ENCODE measurements at places on chromosomes 12 and 14. TPM values are rescaled to one million over a fixed set of nuclear protein-coding genes. Genes with fewer than 3 reads are reported as not detected.

Gene CPNE6
- total RNA-seq = not detected

Gene RD3L
- total RNA-seq = not detected

Gene PPP4R4
- total RNA-seq = not detected

Gene NOVA1
- total RNA-seq = 3.1 TPM

Gene DAO
- not detected for total RNA-seq

Gene PRH2
- not detected for total RNA-seq

DNA sequence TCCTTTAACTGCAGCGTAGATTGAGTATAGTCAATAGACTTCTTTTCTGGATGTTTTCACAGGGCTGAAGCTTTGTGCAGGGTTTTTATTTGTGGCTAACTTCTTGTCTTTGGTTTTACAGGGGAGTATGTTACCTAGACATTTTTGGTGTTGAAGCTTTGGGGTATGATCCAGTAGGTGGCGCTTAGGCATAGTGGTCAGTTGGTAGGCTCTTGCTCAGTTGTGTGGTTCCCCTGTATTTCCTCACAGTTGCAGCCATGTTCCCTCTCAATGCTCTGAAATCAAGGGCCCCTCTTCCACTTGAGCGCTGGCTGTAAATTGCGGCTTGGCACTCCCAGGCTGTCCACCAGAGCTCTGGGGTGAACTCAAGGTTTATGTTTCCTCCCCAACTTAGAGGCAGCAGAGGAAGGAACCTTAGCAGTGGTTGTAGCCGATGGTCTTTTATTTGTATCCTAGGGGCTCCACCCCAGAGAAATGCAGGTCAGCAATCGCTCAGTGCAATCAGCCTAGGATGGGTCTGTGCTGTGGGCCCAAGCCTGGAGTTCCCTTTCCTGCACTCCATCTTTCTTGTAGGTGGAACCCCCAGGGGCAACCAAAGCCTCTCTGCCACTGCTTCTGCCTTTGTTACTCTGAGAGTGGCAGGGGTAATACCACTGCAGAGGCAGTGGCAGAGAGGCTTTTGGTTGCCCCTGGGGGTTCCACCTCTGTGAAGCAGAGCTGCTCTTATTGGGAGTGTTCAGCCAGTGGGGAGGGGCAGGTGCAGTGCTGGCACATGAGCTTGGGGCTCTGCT is 55.1 kb downstream of the CMAS start:
- no peaks in the 10 kb centered on the region for H3K27me3 ChIP-seq
- H3K4me1 ChIP-seq = no peaks in the 10 kb centered on the region
- DNase-seq = peak; percentile 46

DNA sequence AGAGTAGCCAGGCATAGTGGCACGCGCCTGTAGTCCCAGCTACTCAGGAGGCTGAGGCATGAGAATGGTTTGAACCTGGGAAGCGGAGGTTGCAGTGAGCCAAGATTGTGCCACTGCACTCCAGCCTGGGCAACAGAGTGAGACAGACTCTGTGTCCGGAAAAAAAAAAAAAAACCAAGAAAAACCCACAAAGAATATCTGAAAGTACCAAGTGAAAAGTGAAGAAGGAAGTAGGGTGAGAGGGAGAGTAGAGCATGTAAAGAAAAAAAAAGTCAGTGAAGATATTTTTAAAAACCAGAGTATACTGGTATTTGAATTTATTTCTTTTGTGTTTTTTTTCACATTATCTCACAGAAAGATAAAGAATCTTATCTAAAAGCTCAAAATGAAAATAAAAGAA is 43.3 kb upstream of the ISM2 start:
- H3K27ac ChIP-seq = no peak overlapping the region
- no peaks in the 10 kb centered on the region for H3K4me1 ChIP-seq
- no peaks in the 10 kb centered on the region for H3K27me3 ChIP-seq
- H3K4me3 ChIP-seq = no peak overlapping the region
- no peak for DNase-seq

DNA sequence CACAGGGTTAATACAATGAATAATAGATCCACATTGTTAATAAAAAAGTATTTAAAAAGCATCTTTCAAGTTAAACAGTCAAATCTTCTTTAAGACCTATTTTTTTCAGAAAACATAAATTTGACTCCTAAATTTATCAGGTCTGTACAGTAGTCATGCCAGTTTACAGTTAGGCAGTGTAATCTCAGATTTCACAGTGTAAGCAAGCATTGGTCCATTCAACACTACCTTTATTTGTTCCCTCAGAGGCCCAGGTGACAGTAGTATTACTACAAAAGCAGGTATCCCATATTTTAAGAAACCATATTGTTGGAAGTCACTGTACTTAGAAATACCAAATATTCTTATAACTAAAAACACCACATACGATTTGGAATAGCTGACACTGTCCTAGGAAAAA is 6.1 kb downstream of the ATP2B1 start:
- H3K36me3 ChIP-seq = no peaks in the 10 kb centered on the region
- H3K4me1 ChIP-seq = peaks cover 69% of the 10 kb centered on the region
- peak; percentile 53 for DNase-seq
- H3K27ac ChIP-seq = no peak overlapping the region
- no peaks in the 10 kb centered on the region for H3K27me3 ChIP-seq
- H3K4me3 ChIP-seq = no peak overlapping the region

DNA sequence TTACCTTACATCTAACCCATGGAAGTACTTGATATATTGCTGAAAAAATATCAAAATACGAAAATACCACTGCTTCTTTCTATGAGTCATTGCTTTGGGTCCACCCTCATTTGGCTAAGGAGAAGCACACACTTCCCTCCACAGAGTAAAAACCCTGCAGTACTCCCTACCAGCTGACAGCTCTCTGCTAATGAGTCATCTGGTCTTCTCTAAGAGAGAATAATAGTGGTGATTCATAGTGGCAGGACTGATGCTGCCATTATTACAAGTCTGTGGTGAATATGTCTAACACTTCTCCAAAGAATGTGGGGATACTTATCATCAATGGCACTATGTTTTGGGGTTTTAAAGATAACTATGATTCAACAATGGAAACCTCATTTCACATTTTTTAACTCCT is 90.7 kb downstream of the PPFIA2 start:
- H3K4me3 ChIP-seq = no peak overlapping the region
- H3K27ac ChIP-seq = no peak overlapping the region
- no peaks in the 10 kb centered on the region for H3K36me3 ChIP-seq
- DNase-seq = peak; percentile 52

- DNase-seq = no peak
- H3K27me3 ChIP-seq = no peaks in the 10 kb centered on the region
- H3K4me1 ChIP-seq = peaks cover 11% of the 10 kb centered on the region
Measured at GRCh38 chr12:127542391-127542790, 724.6 kb upstream of the TMEM132C start.

- H3K27me3 ChIP-seq = no peaks in the 10 kb centered on the region
- H3K4me1 ChIP-seq = no peaks in the 10 kb centered on the region
- H3K36me3 ChIP-seq = no peaks in the 10 kb centered on the region
- DNase-seq = no peak
- H3K27ac ChIP-seq = no peak overlapping the region
Measured at GRCh38 chr14:71680736-71681387, 251.4 kb upstream of the RGS6 start.

GRCh38 chr14:74951443-74952179 is 3.8 kb downstream of the PGF start:
- H3K27ac ChIP-seq = no peak overlapping the region
- H3K27me3 ChIP-seq = no peaks in the 10 kb centered on the region
- H3K4me1 ChIP-seq = no peaks in the 10 kb centered on the region
- no peak for DNase-seq
- H3K36me3 ChIP-seq = no peaks in the 10 kb centered on the region
